Daoy (cell line): ENCODE measurements at places on chromosomes 12 and 14.

GRCh38 chr12:818733-819132 lies 66.4 kb downstream of the WNK1 start:
- no peak for DNase-seq

DNA sequence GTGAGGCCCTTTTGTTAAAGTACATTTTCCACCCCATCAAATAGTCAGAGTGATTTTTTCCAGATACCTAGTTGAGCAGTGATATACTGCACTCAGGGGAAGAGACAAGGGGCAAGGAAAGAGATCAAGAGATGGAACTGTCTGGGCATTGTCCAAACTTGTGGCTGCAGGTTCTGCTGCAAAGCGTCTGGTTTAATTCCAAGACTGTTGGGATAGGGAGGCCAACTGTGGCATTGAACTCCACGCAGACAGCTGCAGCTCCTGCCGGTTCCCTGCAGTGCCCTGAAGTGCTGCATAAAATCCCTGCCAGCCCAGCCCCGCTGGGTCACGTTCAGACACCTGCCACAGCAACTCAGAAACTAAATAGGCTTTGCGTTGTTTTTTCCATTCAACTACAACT lies 30.5 kb downstream of the RPH3A start:
- DNase-seq: no peak

GRCh38 chr14:104891664-104892530 lies 26.8 kb downstream of the CEP170B start:
- peak; percentile 9 for DNase-seq

DNA sequence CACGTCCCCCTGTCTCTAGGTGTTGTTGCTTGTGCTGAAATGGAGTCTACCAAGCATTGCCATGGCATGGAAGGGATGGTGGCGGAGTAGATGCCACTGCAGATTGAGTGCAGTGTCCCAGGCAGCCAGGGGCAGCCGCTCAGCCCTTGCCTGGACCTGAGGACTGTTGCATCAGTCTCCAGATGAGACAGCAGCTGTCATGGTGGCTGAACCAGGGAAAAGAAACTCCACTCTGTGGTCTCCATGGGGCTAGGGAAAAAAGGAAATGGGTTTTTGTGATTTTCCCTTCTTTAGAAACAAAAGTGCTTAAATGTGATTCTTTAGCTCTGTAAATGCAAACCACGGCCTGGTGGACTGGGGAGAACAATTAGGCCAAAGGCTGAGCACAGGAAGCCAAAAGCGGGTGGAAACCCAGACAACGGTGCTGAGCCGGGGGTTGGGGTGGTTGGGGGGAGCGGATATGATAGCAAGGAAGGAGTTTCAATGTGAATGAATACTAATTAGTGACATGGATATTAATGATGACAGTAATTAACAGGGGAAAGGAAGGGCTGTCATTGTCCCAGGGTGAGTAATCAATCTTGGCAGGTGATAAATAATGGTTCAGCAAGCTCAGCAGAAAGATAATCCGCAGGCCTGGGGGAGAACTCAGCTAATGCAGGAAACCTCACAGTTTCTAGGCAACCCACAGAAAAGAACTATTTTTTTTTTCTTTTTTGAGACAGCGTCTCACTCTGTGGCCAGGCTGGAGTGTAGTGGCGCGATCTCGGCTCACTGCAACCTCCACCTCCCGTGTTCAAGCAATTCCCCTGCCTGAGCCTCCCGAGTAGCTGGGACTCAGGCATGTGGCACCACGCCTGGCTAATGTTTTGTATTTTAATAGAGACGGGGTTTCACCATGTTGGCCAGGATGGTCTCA lies 442.6 kb downstream of the DPF3 start:
- peak; percentile 43 for DNase-seq

- no peak for DNase-seq
Observed at GRCh38 chr14:55233591-55233990, 37.6 kb upstream of the FBXO34 start.

GRCh38 chr14:42224053-42224888 lies 617.6 kb downstream of the LRFN5 start:
- DNase-seq: peak; percentile 79

- peak; percentile 80 for DNase-seq
Observed at GRCh38 chr14:99415496-99416281, 65.0 kb downstream of the SETD3 start.

GRCh38 chr14:66511849-66512248 lies 3.9 kb downstream of the GPHN start:
- no peak for DNase-seq

GRCh38 chr12:106974511-106974910 lies 12.4 kb downstream of the MTERF2 start:
- no peak for DNase-seq

DNA sequence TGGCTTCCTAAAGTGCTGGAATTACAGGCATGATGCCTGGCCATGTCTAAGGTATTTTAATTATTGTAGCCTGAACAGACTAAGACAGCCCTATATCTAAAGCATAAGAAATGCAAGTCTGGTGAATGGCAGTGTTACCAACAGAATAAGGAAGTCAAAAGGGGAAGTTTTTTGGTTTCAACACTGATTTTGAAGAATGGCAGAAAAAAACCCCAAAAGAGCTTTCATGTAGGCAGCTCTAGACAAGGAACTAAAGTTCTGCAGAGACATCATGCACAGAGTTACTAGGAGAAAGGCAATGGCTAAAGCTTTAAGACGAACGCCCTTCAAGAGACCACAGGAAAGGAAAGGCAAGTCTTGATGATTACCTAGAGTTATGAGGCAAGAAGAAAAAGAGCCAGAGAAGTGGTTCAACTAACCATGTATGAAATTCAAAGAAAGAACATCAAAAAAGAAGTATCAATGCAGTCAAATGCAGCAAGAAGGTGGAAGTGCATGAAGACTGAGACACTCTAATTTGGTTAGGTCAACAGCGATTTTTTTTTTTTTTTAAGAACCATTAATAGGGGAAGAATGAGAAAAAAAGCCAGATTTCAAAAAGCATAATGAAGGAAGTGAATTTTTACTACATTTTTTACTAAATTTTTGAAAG lies 50.8 kb downstream of the RPS6KA5 start:
- no peak for DNase-seq

GRCh38 chr14:97827746-97828145 lies 1030.6 kb downstream of the VRK1 start:
- DNase-seq: no peak

- no peak for DNase-seq
Observed at GRCh38 chr12:109153821-109154441, 37.5 kb downstream of the ACACB start.

- DNase-seq: no peak
Observed at GRCh38 chr12:20443792-20444191, 75.5 kb downstream of the PDE3A start.

DNA sequence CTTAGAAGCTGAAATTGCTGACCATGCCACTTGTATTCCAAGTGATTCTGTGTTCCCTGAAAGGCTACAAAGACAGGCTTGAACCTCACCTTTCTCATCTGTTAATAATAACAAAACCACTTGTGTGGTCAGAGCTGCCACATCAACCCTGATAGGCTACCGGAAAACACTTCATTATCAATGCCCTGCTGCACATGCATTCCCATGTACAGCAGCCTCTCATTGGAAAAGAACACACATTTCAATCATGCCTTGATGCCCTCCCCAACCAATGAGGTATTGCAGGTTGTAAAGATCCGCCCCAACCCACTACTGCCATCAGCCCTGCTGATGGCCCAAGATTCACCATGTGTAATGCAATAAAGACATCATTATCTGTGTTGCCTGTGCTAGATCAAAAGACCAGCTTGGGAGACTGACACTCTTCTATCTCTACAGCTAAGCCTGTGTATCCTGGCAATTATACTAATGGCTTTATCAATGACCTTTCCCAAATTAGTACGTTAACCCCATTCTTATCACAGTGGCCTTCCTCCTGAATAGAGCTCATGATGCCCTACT lies 2.8 kb downstream of the GPR19 start:
- peak; percentile 24 for DNase-seq

DNA sequence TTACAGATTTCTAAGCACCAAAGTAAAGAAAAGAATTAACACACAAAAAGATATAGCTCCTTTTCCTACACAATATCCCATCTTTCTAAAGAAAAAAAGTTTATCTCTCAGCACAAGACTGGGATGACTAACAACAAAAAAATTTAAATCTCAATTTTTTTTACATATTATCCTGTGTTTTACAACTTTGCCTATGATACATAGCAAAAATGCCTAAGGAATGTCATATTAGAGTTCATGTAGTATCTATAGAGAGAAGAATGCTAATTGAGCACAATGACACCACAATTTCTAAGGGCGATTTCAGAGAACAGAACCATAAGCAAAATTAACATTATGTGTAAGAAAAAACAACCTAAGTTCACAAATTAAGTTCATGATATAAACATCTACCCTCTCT lies 16.3 kb downstream of the C2CD5 start:
- DNase-seq: no peak

DNA sequence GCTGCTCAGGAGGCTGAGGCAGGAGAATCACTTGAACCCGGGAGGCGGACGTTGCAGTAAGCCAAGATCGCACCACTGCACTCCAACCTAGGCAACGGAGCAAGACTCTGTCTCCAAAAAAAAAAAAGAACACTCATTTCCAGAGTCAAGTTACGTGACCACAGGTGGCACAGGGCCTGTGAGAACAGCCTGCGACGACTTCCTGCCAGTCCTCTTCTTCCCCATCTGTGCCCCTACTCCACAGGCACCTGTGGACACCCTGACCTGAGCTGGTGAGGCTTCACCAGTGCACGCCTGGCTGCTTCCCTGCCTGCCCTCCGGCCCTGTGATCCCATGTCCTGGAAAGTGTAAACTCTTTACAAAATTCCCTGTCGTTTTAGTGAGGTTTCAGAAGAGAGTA lies 77.7 kb downstream of the PPP2R5C start:
- DNase-seq: no peak

DNA sequence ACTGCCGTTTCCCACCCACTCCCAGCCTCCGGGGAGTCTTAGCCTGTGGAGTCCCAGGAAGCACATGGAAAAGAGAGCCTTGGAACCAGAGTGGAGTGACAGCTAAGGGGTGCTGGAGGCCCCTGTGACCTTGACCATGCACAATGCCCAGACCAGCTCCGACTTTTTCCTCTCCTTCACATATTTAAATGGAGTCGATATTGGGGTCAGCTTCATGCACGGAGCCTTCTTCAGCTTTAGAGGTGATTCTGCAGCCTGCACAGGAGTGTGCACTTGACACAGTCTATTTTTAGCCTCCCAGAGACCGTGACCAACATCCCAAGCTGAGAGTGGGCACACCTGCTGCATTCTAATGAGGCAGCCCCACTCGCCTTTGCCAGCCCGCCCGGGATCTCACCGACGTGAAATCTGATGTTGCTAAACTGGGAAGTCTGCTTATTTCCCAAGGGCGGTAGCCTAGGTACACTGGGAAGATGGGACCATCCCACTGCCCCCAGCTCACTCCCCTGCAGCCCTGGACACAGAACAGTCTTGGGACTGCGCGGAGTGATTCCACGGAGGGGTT lies 47.5 kb downstream of the PRMT8 start:
- DNase-seq: no peak
